ENCODE measurements at places on chromosomes 11 and 22.
A peak's percentile ranks its signal among the peaks of the same experiment; 100 is the strongest.

GRCh38 chr22:49547751-49548239 lies 279.9 kb downstream of the BRD1 start:
- DNase-seq, result no peak

GRCh38 chr11:75652936-75653335 lies 15.9 kb downstream of the MAP6 start:
- DNase-seq, result no peak

- DNase-seq, result no peak
Observed at GRCh38 chr22:16131918-16132317, 442.1 kb downstream of the POTEH start.

DNA sequence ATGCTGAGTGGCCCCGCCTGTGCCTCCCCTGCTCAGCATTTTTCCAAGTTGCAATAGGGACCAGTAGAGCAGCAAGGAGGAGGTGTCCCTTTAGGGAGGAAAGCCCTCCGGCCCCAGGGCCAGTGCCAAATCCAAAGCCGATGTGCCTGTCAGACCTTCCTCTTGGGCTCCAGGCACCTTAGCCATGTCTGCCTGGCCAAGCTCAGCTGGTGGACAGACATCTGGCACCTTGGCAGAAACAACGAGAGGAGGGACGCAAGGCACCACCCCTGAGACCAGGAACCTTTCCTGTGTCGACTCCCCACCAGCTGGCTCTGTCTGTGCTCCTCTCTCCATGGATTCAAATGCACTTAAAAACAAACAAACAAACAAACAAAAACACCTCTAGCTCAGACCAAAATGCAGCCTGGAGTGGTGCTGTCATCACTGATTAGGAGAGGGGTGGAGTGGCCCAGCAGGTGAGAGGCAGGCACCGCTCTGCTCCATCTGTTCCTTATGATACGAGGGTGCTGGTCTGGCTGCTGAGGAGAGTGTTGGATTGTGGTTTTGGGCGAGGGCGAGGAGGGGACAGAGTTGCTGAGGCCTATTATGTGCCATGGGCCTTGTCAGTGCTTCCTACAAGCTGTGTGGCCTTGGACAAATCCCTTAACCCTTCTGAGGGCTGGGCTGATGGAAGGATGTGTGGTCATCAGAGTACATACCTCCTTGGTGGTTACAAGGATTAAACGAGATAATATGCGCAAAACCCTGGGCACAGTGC lies 46.2 kb downstream of the TP53I11 start:
- no peak for DNase-seq

DNA sequence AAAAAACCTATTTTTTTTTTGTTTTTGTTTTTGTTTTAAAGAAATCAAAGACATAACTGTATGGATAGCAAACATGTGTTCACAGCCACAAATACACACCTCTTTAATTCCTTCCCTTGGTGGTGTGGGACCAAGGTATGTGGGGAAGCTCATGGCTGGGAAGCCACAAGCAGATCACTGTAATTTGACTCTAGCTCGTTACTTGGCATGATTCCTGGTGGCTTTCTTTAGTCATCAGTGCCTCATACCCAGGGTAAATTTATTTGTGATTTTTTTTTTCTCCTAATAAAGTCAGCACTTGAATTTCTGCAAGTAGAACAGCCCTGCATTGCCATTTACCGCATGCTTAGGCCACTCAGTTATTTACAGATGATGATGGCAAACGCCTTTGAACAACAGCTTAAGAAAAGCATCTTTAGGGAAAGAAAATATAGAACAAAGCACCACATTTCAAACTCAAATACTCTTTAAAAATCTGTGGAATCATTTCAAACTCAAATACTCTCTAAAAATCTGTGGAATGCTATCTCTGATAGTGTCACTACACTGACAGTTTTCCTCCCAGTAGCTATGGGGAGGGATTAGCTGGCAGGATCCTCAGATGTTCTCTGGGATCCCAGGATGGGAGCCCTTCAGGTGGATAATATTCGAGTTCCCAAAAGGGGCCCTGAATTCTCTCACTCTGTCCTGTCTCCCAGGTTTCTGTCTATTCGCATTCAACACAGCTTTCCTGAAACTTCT lies 687.2 kb downstream of the OPCML start:
- DNase-seq, result peak; percentile 77

DNA sequence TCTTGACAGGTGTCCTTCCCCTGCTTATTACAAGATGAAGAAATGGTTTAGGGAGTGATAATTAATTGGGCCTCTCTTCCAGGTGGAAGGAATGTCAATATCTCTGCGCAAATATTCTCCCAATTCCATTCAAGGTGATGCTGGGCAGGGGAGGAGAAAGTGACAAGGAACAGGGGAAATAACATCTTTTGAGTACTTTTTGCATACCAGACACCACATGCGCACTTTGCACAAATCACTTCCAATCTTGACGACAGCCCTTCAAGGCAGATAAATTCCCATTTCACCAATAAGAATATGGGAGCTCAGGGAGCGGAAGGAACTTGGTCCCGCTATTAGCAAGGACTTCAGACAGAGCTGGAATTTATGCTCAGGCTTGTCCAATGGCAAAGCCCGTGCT lies 145.1 kb upstream of the TBCEL start:
- DNase-seq, result no peak

GRCh38 chr11:115982666-115983065 lies 478.5 kb upstream of the CADM1 start:
- no peak for DNase-seq

DNA sequence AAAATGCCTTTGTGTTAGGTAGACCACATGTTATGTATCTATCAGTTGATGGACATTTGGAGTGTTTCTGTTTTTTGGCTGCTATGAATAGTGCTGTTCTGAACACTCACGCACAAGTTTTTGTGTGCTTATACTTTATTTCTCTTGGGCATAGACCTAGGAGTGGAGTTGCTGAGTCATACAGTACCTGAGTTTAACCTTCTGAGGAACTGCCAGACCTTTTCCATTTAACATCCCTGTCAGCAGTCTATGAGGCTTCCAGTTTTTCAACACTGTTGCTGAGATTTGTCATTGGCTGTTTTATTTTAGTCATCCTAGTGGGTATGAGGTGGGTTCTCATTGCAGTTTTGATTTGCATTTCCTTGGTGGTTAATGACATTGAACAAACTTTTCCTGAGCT lies 4.4 kb downstream of the CTTN start:
- peak; percentile 17 for DNase-seq

DNA sequence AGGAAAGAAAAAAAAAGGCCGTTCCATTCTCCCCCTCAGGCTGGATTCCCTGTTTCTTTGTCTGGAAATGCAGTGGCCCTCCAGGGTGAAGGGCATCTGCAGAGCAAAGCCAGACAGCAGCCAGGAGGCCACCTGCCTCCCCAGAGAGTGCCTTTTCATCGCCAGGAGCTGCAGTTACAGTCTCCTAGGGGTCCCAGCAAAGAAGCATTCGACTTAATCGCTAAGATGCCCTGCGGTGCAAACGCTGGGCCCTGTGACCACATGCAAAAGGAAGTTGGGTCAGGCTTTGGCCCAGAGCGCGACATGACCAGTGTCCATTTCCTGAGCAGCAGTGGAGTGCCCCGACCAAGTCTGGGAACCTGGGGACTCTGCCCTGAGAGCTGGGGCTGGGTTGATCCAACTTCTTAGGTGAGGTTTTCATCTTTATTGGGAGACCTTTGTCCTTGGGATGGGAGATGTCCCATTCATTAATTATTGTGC lies 304.6 kb downstream of the OPCML start:
- no peak for DNase-seq

DNA sequence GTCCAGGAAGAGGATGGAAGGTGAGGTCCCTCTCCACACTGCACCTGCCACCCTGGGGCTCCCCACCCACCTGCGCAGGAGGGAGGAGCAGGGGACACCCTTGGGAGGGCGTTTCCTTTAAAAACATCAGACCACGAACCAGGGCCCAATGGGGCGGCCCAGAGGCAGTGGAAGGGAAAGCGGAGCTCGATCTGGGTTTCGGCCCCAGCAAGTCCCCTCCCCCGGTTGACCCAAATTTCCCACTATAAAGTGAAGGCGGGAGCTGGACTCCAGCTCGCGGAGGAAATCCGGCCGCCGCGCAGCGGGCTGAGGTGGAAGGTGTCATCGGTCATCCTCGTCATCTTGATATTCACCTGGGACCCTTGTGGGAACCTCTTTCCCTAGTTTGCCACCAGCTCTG lies 99.3 kb downstream of the WNT7B start:
- DNase-seq, result no peak

- DNase-seq, result no peak
Observed at GRCh38 chr11:88308576-88308975, 29.0 kb downstream of the CTSC start.

Data from foreskin keratinocyte (primary cell).